ENCODE measurements at places on chromosomes 16 and 17.

GRCh38 chr17:72125226-72125651 lies 4.4 kb downstream of the SOX9 start:
- no peak for DNase-seq

DNA sequence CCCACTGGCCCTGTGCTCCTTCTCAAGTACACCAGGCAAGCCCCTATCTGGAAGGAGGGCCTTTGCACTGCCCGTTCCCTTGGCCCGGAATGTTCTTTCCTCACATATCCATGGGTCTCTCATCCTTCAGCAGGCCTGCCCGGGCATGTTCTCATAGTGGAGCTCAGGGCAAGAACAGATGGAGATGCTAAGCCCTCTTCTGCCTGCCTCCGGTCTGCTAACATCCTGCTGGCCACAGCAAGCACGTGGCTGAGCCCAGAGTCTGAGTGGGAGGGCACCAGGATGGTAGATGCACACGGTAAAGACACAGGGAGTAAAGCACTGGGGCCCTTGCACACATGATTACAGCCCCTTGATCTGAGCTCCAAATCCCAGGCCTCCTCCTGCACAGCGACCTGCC lies 19.8 kb upstream of the ANKRD40CL start:
- DNase-seq, result no peak

DNA sequence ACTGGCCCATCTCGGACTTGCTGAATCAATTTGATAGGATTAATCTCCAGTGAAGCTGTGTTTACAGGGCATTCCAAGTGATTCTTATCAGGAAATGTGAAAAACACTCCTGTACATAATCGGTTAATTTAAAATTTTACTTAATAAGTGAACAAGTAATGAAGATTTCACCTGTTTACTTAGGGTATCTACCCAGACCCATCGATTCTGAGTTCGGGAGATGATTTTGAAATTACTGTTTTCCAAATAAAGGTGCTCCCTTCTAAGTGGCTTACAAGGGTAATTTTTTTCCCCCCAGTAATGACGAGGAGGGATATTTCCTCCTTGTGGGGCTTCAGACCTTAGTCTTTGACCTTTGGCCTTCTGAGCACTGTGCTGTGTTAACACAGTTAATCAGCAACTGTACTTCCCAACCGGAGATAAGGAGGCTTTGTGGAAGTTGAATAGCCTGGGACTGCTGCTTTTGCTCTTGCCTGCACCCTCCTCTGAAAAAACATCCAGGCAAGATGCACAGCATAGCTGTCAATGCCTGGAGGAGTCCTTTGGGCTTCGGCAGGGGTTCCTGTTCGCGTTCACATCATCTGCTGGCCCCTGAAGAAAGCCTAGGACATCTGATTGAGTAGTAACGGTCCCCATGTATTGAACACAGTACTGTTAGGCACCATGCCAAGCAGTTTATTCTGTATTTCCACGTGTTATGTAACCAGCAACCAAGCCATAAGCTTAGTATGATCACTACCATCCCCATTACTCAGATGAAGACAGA lies 1.8 kb downstream of the FAHD1 start:
- no peak for DNase-seq

DNA sequence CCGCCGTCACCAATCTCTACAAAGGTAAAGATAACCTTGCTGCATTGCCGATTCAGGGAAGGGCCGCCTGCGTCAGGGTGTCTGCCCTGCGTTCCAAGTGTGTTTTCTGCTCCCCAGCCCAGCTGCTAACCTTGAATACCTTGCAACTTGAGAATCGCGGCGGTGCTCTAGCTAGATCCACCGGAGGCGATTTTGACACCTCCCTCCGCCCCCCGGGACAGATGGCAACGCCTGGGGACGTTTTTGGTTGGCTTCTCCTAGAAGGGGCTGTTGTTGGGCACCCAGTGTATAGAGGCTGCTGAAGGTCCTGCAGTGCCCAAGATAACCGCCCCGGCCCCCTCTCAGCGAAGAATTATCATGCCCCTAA lies 1.5 kb downstream of the HAPSTR1 start:
- DNase-seq, result no peak

DNA sequence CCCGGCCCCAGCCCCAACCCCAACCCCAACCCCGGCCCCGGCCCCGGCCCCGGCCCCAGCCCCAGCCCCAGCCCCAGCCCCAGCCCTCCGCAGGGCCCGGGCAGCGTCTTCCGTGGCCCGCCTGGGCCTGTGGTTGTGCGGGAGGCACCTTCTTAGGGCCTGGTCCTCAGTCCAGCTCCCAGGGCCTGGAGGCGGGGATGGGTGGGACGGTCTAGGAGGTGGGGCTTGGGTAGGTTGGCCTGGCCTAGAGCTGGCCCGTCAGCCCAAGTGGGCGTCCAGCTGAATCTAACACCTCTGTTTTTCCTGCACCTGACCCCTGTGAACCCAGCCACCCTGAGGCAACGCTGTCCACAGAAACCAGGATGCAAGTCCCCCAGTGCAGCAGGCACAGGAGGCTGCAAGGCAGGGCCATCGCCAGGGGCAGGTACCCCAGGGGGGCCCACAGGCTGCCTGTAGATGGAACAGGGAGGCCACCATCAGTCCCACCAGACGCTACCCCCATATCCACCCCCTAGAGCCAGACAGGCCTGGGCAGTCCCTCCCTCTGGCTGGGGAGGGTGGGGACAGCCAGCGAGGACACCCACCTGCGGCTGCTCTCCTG lies 8.8 kb downstream of the MSLN start:
- no peak for DNase-seq

DNA sequence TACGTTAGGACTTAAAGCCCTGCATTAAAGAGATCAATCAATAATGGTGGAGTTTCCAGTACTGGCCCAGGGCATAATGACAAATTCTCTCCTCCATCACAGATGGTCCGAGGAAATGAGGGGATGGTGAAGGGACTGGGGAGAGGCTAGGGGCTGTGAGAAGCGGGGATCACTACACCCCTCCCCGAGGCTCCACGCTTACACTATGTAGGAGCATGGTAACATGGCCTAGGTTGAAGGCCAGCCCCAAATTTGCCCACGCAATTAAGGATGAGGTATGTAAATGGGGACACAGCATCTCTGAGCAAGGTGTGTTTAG lies 8.0 kb upstream of the AKTIP start:
- no peak for DNase-seq

- no peak for DNase-seq
Measured at GRCh38 chr17:13888056-13888609, 181.2 kb upstream of the COX10 start.
